ENCODE measurements at places on chromosomes 2 and 18.
A peak's percentile ranks its signal among the peaks of the same experiment; 100 is the strongest.

GRCh38 chr2:156695020-156695419 is 258.8 kb downstream of the GPD2 start:
- no peak for DNase-seq

GRCh38 chr18:51185075-51185474 is 12.4 kb downstream of the MEX3C start:
- no peak for DNase-seq

DNA sequence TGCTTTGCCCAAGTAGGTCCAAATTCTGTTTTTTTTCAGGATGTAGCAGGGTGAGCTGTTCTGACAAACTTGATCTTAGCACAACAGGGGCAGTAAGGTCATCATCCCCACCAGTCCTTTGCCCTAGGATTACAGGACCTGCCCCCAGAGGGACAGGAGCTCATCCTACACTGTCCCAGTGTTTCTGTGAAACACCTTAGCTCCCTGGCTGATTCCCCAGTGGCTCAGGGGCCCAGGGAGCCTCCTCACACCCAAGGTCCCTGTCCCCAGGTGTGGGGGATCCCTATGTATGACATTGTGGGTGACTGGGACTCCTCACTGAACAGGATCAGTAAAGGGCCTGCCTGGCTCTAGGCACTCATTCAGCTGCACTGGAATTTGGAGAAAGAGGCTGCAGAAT is 191.2 kb downstream of the ANKRD30B start:
- no peak for DNase-seq

- no peak for DNase-seq
Measured at GRCh38 chr2:63855418-63856302, 14.0 kb downstream of the UGP2 start.

DNA sequence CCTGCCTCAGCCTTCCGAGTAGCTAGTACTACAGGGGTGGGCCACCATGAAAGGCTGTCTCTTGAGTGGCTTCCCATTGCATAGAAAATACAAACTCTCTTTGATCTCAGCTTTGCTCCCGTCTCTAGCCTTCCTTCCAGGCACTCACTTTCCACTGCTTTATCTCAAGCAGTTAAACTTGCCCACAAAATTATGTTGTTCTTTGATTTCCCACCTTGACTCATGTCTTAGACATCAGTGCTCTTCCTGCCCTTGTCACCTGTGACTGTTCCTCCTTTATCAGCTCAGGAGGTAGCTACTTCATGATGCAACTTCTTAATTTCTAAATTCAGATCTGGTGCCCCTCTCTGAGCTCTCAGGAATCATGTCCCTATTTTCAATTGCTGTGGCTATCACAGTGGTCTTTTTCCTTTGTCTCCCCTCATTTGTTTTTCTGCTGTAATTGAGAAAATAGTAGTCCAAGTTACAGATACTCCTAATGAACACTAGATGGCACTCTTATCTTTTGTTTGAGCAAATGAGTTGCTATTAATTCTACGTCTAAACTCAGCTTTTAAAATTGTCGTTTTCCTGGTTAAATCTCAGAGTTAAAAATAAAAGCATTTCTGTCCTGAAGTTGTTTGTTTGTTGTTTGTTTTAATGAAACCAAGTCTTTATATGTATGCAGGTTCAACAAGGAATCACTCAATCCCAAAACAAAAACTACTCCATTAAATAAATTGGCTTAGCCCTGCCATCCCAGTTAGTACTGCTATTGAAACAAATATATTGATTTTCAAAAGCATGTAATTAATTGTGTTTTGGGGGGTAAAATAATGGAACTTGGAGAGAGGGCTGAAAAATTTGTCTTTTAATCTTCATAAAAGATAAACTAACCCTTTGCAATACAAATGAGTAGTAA is 46.9 kb upstream of the GREB1L start:
- DNase-seq = no peak

- DNase-seq = peak; percentile 54
Measured at GRCh38 chr2:177753682-177754491, 318.7 kb downstream of the PDE11A start.
